ENCODE measurements at places on chromosomes 6 and 20.

- DNase-seq, result no peak
Measured at GRCh38 chr20:16608277-16608650, 35.0 kb upstream of the KIF16B start.

- DNase-seq, result no peak
Measured at GRCh38 chr6:20455251-20455940, 53.7 kb downstream of the E2F3 start.

- DNase-seq, result no peak
Measured at GRCh38 chr6:21997119-21998037, 299.5 kb downstream of the PRL start.

GRCh38 chr6:158259845-158260244 is 52.4 kb upstream of the TULP4 start:
- DNase-seq, result no peak

DNA sequence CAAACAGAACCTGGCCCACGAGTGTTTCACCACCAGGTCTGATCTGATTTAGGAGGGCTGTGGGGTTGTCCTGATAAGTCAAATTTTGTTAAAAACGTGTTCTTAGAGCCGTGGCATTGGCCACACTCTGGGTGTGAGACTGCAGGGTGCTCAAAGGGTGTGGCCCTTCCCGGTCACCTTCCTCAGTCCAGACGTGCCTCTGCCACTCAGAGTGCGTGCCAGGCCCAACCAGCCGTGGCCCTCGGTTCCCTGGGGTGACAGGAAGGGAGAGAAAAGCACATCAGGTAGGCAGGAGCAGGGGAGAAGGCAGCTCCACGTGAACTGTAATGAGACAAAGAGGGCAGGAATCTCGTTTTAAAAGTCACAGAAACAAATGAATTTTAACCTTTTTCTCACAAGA is 115.4 kb downstream of the FAM120B start:
- no peak for DNase-seq

GRCh38 chr6:2127484-2127911 is 117.9 kb downstream of the GMDS start:
- no peak for DNase-seq

- no peak for DNase-seq
Measured at GRCh38 chr20:48455651-48456365, 372.0 kb downstream of the PREX1 start.

DNA sequence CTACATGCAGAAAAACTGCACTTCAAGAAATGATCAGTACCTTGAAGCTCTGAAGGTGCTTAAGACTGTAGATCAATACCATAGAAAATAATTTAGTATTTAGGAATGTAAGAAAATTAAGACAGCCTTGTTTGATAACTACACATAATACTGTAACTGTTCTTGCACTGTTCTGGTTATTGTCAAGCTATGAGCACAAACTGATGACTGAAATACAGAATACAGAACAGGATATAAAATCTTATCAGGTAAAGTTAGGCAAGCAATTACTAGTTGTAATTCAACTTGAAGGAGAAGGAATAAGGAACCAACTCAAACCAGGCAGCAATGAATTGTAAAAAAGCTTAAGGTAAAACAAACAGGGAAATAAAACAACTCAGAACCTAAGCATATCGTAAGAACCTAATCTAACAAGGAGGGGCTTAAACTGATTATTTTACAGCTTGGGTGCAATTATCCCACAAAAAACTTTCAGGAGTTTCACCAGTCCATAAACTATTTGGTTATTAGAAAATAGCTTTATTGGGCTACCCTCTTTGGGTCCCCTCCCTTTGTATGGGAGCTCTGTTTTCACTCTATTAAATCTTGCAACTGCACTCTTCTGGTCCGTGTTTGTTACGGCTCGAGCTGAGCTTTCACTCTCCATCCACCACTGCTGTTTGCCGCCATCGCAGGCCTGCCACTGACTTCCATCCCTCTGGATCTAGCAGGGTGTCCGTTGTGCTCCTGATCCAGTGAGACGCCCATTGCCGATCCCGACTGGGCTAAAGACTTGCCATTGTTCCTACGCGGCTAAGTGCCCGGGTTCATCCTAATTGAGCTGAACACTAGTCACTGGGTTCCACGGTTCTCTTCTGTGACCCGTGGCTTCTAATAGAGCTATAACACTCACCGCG is 97.7 kb downstream of the ATG5 start:
- no peak for DNase-seq

- no peak for DNase-seq
Measured at GRCh38 chr6:37987559-37987958, 168.0 kb downstream of the ZFAND3 start.

DNA sequence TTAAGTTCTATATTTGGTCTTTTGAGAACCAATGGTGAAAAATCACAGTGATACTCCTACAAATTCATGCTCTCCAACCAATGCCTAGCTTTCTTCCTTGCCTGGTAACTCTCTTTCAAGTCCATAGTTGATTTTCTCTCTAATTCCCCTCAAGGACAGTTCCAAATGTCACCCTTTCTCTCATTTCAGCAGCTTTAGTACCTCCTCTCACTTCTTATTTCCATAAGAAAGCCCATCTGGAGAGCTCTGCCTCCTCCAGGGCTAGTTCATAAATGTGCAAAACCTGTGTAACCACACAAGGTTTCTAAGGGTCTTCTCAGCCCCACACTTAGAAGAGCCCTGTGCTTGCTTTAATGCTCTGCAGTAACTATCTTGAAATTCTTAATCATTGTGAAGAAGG is 155.4 kb upstream of the PLCB4 start:
- no peak for DNase-seq

GRCh38 chr6:107115695-107116327 is 496 bp upstream of the BEND3 start:
- peak; percentile 80 for DNase-seq

GRCh38 chr20:44540834-44541233 is 19.0 kb upstream of the SERINC3 start:
- DNase-seq, result no peak

- DNase-seq, result no peak
Measured at GRCh38 chr20:16732506-16733152, 2.8 kb downstream of the SNRPB2 start.

- no peak for DNase-seq
Measured at GRCh38 chr6:88422831-88423230, 256.7 kb upstream of the CNR1 start.

- DNase-seq, result peak; percentile 26
Measured at GRCh38 chr20:26276554-26277210, 580.0 kb upstream of the ZNF337 start.

DNA sequence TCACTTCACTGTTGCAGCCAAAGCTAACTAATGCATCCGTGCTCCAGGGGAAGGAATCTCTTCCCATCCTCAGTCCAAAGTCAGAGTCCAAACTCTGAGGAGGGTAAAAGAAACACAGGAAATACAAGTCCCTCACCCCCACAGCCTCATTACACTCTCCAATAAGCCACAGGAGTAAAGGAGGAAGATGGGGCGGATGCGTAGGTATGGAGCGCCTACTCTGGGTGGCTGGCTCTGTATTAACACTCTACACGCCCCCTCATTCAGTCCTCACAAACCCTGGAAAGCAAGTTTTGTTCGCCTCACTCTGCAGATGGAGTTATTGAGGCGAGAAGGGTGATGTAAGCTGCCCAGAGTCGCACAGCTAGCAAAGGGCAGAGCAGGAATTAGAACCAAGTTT is 242.9 kb downstream of the NRN1 start:
- no peak for DNase-seq

DNA sequence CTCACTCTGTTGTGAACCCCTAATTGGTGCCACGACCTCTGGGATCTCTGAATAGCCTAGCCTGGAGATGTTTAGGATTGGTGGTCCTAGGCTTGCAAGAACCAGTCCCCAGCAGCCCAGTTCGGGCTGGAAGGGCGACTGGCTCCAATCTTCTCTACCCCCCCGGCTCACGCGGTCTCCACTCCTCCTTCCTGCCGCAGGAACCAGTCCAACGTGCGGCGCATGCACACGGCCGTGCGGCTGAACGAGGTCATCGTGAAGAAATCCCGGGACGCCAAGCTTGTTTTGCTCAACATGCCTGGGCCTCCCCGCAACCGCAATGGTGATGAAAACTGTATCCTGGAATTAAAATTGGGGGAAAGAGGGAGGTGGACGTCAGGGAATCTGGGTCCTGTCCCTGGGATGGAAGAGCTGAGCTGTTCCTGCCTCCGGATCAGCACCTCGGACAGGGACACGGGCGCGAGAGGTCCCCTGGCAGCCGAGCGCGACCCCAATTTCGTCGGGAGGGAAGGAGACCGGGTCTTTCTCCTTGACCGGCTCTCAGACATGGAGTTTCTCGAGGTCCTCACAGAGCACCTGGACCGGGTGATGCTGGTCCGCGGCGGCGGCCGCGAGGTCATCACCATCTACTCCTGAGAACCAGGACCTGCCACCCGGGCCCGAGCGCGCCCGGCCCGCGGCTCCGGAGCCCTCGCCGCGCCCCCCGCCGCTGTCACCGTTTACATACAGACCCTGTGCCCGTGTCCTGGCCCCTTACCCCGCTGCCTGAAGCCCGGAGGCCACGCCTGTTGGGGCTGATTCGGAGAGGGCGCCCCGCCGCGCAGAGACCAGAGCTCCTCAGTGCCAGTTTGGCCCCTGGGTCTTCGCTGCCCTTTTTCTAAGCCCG is 28.2 kb downstream of the SLC12A5 start:
- no peak for DNase-seq

DNA sequence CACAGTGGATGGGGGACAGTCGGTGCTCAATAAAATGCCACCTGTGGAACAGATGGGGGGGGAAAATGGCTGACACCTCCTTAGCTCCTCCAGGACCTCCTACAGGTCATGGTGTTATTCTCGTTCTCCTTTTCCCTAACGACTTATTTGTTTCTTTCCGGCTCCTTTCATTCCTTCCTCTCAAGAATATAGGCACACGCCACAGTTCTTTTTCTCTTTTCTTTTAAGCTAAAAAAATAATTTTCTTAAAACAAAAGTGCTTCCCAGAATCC is 1.4 kb upstream of the RNASET2 start:
- DNase-seq, result no peak

DNA sequence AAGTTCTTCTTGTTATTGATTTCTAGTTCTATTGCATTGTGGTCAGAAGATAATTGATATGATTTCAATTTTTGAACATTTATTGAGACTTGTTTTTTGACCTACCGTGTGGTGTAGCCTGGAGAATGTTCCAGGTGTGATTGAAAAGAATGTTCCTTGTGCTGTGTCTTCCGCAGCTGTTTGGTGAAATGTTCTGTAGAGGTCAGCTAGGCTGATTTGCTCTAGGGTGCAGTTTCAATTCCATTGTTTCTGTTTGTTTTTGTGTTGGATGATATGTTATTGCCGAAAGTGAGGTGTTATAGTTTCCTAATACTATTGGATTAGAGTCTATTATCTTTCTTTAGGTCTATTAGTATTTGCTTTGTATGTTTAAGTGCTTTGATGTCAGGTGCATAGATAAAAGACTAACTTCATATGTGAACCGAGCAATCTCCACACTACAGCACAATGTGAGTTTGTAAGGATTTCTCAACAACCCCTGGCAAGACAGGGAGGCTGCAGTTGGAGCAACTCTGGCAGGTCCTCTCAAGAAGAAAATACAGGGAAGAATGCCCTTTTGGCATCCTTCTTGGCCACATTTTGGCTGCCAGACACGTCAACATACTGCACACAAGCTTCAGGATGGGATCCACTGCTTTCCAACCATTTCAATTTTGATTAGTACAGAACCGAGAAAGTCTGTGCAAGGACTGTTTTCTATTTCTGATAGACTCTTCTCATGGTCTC is 320.7 kb downstream of the RNF144B start:
- DNase-seq, result no peak

GRCh38 chr6:159966339-159966738 is 2.5 kb upstream of the IGF2R start:
- no peak for DNase-seq

- DNase-seq, result no peak
Measured at GRCh38 chr6:151081656-151082055, 158.1 kb upstream of the AKAP12 start.

- DNase-seq, result no peak
Measured at GRCh38 chr6:156599366-156599765, 177.8 kb upstream of the ARID1B start.

- no peak for DNase-seq
Measured at GRCh38 chr20:8530022-8530421, 398.0 kb downstream of the PLCB1 start.

- DNase-seq, result no peak
Measured at GRCh38 chr6:159758031-159759001, 3.5 kb upstream of the ACAT2 start.

- no peak for DNase-seq
Measured at GRCh38 chr20:8940326-8940725, 128.6 kb upstream of the PLCB4 start.

- no peak for DNase-seq
Measured at GRCh38 chr6:6900569-6901204, 207.1 kb upstream of the RREB1 start.

DNA sequence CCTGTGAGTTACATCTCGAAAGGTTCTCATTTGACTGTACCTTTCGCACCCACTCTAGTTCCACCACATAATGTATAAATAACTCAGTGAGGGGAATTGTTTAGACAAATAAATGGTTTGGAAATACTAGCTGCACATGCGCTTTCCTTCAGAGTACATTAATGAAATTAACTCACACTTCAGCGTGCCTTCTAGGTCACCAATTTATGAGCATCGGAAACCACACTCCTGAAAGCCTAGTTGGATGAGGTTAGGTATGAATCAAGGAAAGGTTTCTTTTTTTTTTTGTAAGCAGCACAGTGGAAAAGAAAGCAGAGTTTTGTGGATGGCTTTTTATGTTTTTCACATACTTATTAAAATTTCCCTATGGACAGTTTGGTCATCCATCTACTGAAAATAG is 247.8 kb upstream of the TCF21 start:
- DNase-seq, result no peak

DNA sequence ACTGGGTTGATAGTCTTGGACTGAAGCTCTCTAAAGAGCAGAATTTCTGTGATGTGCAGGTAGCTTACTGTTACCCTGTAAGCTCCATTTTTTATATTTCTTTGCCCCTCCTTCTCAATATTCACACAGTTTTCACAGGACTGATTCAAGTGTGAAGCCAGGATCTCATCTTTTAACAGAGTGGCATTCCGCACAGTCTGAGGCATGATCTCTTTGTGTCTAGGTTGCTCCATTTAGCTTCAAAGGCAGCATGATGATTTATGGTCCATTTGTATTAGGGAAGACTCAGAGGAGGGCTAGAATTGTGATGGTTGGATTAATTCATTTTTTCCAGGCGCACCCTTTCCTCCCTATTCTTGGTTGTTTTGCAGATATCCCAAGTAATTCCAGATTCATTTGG is 43.5 kb downstream of the CARMIL1 start:
- no peak for DNase-seq

DNA sequence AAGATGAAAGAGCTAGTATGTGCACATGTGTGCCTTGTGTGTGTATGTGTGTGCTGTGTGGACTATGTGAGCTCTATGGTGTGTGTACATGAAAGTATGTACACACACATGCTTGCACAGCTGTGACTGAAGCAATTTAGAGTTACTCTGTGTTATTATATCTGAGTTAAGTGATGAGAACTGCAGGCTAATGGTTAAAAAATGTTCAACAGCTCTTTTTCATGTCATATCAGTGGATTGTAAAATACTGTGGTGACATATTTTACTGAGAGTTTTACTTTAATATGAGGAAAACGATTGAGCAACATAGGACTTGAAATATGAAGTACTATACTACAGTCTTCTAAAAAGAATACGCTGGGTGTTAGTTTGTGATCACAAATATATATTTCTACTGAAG is 195.7 kb upstream of the KCNK16 start:
- DNase-seq, result no peak
